Frontal cortex (tissue), 4 donors: ENCODE measurements at places on chromosomes 12 and 14. TPM values are rescaled to one million over a fixed set of nuclear protein-coding genes. Genes with fewer than 3 reads are reported as not detected.

Gene RHEBL1
- 1.2 TPM for total RNA-seq

Gene RTN1
- total RNA-seq, result 877 TPM

Gene FAM90A1
- total RNA-seq, result 0.41 TPM

Gene SLC6A13
- total RNA-seq, result 12.2 TPM

Gene GMFB
- total RNA-seq, result 258 TPM

Gene EGLN3
- total RNA-seq, result 9.0 TPM

Gene IKBIP
- total RNA-seq, result 9.4 TPM

Gene A2M
- total RNA-seq, result 38.7 TPM

Gene GPD1
- 9.4 TPM for total RNA-seq

Gene ACSM4
- total RNA-seq, result not detected

Gene PIANP
- 1.2 TPM for total RNA-seq

Gene SYNDIG1L
- total RNA-seq, result 6.9 TPM

Gene SERPINA12
- total RNA-seq, result not detected

Gene PTCSC3
- not detected for total RNA-seq

Gene GPR84
- total RNA-seq, result not detected

Gene AICDA
- not detected for total RNA-seq

Gene GPR68
- 4.9 TPM for total RNA-seq

Gene NFATC4
- 2.9 TPM for total RNA-seq

Gene KCNC2
- 22.4 TPM for total RNA-seq

Gene P2RX2
- total RNA-seq, result not detected

Gene GLI1
- total RNA-seq, result under 0.01 TPM

Gene ENDOU
- total RNA-seq, result not detected

Gene GSG1
- total RNA-seq, result 0.41 TPM

Gene SDR9C7
- total RNA-seq, result 0.41 TPM

Gene KCNA1
- 7.3 TPM for total RNA-seq
